ENCODE measurements at places on chromosomes 3 and 15. TPM values are rescaled to one million over a fixed set of nuclear protein-coding genes. Genes with fewer than 3 reads are reported as not detected.

Gene IGSF11
- total RNA-seq: 2.0 TPM

Gene LRRC2
- 0.11 TPM for total RNA-seq

Gene CPNE4
- not detected for total RNA-seq

Gene IL16
- total RNA-seq: 243 TPM

Gene OCA2
- total RNA-seq: not detected

Gene CSPG4
- not detected for total RNA-seq

DNA sequence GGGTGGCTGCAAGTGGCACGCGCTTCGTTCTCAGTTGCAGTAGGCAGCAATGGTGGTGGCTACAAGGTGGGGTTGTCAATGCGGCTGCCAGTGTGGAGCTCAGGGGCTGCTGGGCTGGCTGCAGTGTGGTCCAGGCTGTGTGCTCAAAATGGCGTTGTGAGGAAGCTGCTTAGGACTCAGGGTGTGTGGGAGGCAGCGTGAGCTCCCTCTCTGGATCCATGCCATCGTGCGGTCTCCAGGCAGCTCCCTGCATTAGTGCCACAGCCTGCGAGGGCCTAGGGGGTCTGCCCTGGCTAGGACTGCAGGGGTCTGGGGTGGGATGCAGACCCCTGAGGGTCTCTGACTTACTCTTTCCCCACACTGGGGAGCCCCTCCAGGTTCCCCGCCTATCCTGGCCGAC, 397.2 kb downstream of the OCA2 start:
- no peak overlapping the region for H3K27ac ChIP-seq
- DNase-seq: no peak

- H3K4me1 ChIP-seq: no peaks in the 10 kb centered on the region
- no peaks in the 10 kb centered on the region for H3K36me3 ChIP-seq
- H3K4me3 ChIP-seq: no peak overlapping the region
- DNase-seq: no peak
- H3K27me3 ChIP-seq: peaks cover 48% of the 10 kb centered on the region
- no peak overlapping the region for H3K27ac ChIP-seq
Observed at GRCh38 chr15:66844041-66844746, 142.2 kb downstream of the SMAD6 start.

- H3K36me3 ChIP-seq: peaks cover 55% of the 10 kb centered on the region
- no peaks in the 10 kb centered on the region for H3K27me3 ChIP-seq
- peaks cover 26% of the 10 kb centered on the region for H3K4me1 ChIP-seq
- peak overlapping the region; percentile 46 for H3K27ac ChIP-seq
- DNase-seq: no peak
Observed at GRCh38 chr15:41292521-41292920, 39.9 kb downstream of the OIP5 start.

- peak overlapping the region; percentile 95 for H3K27ac ChIP-seq
- peaks cover 11% of the 10 kb centered on the region for H3K36me3 ChIP-seq
- peaks cover 2% of the 10 kb centered on the region for H3K27me3 ChIP-seq
- H3K4me3 ChIP-seq: peak overlapping the region; percentile 62
- peaks cover 33% of the 10 kb centered on the region for H3K4me1 ChIP-seq
Observed at GRCh38 chr3:13890377-13891016, 10.6 kb upstream of the WNT7A start.

- H3K4me1 ChIP-seq: no peaks in the 10 kb centered on the region
- no peaks in the 10 kb centered on the region for H3K27me3 ChIP-seq
- no peak for DNase-seq
Observed at GRCh38 chr3:41943311-41943843, 18.5 kb downstream of the ULK4 start.

- peaks cover 7% of the 10 kb centered on the region for H3K36me3 ChIP-seq
- H3K4me3 ChIP-seq: no peak overlapping the region
- no peak overlapping the region for H3K27ac ChIP-seq
Observed at GRCh38 chr15:59280855-59281254, 74.2 kb downstream of the LDHAL6B start.

DNA sequence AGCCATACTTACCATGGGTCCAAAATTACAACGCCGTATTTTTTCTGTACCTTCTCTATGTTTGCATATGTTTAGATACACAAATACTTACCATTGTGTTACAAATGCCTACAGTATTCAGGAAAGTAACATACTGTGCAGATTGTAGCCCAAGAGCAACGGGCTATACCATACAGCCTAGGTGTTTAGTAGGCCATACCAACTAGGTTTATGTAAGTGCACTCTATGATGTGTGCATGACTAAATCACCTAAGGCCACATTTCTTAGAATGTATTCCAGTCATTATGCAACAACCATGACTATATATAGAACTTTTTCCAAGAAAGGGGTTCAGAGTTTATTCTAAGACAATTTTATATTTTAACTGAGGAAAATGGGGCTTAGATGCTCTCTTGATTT, 411.7 kb downstream of the MAGI1 start:
- DNase-seq: no peak
- no peaks in the 10 kb centered on the region for H3K4me1 ChIP-seq
- H3K27ac ChIP-seq: no peak overlapping the region
- no peak overlapping the region for H3K4me3 ChIP-seq
- no peaks in the 10 kb centered on the region for H3K36me3 ChIP-seq

GRCh38 chr3:189756582-189757078, 125.4 kb downstream of the TP63 start:
- no peaks in the 10 kb centered on the region for H3K27me3 ChIP-seq
- no peak overlapping the region for H3K4me3 ChIP-seq
- H3K4me1 ChIP-seq: no peaks in the 10 kb centered on the region

DNA sequence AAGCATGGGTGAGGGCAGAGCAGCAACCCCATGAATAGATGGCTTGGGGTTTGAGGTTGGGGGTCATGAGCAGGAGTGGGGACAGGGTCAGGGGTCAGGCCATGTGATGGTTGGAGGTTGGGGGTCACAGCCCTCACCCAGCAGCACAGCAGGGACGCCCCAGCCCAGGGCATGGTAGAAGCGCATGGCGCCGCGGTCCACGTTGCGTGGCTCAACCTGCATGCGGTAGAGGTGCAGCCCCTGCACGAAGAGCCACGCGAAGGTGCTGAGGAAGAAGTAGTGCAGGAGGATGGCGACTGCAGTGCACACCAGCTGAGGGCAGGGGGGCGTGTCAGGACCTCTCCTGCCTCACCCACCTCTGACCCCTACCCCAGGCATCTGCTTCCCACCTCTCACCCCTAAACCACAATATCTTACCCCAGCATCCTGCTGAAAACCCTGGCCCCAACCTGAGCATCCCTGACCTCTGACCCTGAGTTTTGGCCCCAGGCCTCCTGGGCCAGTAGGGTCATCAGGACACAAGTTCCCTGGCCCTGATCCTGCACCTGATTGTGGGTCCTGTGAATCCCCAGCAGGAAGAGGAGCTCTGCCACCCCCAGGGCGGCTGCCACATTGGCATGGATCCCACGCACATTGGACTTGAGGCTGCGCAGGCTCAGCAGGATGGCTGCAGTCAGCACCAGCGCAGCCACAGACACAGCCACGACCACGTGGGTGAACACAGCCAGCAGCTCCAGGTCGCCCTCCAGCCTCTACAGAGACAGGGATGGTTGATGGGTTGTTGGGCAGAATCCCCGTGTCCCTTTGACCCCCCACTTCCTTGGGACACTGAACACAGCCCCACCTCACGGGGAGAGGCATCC, 9.9 kb upstream of the SLC26A6 start:
- no peaks in the 10 kb centered on the region for H3K4me1 ChIP-seq
- H3K36me3 ChIP-seq: peaks cover 6% of the 10 kb centered on the region
- DNase-seq: no peak

GRCh38 chr3:179113903-179114302, 34.3 kb upstream of the PIK3CA start:
- H3K27me3 ChIP-seq: peaks cover 16% of the 10 kb centered on the region
- H3K36me3 ChIP-seq: no peaks in the 10 kb centered on the region
- H3K27ac ChIP-seq: no peak overlapping the region
- no peak overlapping the region for H3K4me3 ChIP-seq

DNA sequence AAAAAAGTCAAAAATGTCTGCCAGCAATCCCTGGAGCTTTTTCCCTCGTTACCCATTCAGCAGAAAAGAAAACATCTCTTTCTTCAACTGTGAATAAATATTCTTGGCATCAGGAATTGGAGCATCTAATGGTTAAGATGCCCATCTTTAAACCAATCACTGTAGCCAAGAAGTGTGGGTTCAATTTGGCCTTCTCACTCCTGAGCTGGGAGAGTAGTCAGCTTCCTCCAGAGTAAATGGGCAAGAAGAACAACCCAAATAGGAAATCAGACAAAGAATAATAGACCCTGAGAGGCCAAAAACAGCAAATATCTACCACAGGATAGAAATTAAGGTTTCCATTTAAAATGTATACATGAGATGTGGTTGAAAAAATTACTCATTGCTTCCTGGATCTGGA, 508.0 kb upstream of the MDFIC2 start:
- DNase-seq: no peak
- no peaks in the 10 kb centered on the region for H3K4me1 ChIP-seq
- H3K27me3 ChIP-seq: peaks cover 2% of the 10 kb centered on the region
- H3K27ac ChIP-seq: no peak overlapping the region
- no peaks in the 10 kb centered on the region for H3K36me3 ChIP-seq
- H3K4me3 ChIP-seq: no peak overlapping the region

- H3K27ac ChIP-seq: no peak overlapping the region
- H3K27me3 ChIP-seq: no peaks in the 10 kb centered on the region
- H3K4me3 ChIP-seq: no peak overlapping the region
- no peak for DNase-seq
Observed at GRCh38 chr3:132001036-132001435, 33.8 kb downstream of the CPNE4 start.

DNA sequence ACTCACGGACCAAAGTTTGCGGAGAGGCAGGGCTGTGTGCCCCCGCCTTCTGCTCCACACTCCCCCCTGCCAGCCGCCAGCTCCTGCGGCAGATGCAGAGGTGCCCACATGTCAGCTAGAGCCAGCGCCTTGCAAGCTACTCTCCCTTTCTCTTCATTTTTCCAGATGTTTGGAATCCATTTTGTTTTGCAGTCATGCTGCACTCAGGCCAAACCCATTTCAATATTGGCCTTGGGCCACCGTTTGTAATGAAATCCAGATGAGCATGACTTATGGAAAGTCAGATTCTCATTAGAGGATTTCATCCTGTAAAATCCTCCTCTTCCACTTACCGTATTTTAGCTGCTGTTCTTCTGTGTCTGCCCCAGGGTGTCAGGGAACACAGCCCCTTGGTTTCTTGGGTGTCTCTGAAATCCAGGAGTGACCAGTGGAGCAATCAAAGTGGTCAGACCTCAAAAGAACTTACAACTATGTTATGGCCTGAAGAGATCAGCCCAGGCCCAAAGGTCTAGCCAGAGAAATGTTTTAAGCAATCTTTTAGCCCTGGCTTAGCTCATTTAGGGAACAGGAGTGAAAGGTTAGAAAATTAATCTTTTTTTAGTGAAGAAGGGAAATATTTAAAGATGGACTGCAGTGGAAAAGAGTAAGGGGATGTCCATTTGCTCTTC, 65.8 kb downstream of the AAGAB start:
- H3K4me3 ChIP-seq: no peak overlapping the region
- H3K4me1 ChIP-seq: peaks cover 29% of the 10 kb centered on the region
- no peaks in the 10 kb centered on the region for H3K27me3 ChIP-seq
- no peak for DNase-seq
- H3K36me3 ChIP-seq: peaks cover 64% of the 10 kb centered on the region

DNA sequence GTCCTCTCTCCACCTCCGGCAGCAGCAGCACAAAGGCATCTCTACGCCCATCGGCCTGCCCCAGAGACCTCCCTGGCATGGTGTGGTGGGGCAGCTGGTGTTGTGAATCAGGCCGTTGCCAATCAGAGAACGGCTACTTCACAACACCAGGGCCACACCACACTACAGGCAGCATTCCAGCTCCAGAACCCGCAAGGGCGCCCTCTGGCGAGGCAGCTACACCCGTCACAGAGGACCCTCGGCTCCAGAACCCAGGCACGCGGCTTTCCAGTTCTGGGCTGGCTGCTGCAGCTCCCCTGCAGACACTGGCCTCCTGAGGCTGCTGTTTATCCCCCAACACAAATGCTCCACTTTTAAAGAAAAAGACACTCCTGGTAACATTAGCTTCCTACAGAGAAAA, 127.5 kb upstream of the TOPAZ1 start:
- H3K4me3 ChIP-seq: no peak overlapping the region
- no peak overlapping the region for H3K27ac ChIP-seq
- no peak for DNase-seq
- no peaks in the 10 kb centered on the region for H3K36me3 ChIP-seq
- H3K4me1 ChIP-seq: peaks cover 18% of the 10 kb centered on the region
- peaks cover 26% of the 10 kb centered on the region for H3K27me3 ChIP-seq

DNA sequence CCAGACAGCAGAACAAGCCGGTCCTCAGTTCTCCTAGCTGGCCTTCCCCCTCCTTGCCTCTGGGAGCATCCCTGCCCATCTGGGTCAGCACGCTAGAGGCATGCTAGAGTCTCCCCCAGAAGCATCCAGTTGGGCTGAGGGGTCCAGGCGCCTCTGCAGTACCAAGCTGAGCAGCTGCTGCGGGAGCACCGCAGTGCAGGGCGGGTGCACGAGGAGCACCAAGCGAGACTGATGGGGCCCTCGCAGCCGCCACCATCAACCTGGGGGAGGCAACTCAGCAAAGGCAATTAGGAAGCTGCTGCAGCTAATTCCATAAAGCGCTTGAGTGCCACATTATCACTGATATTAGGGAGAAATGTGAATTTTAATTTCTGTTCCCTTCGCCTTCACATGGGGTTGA, 12.4 kb downstream of the CACNA2D3 start:
- no peak overlapping the region for H3K4me3 ChIP-seq
- H3K36me3 ChIP-seq: no peaks in the 10 kb centered on the region
- H3K27ac ChIP-seq: no peak overlapping the region
- DNase-seq: no peak
- H3K4me1 ChIP-seq: no peaks in the 10 kb centered on the region

GRCh38 chr3:56998076-56998529, 62.4 kb upstream of the SPATA12 start:
- no peak overlapping the region for H3K27ac ChIP-seq
- no peaks in the 10 kb centered on the region for H3K36me3 ChIP-seq
- no peak for DNase-seq
- H3K4me3 ChIP-seq: no peak overlapping the region

GRCh38 chr3:123481071-123481470, 32.2 kb upstream of the ADCY5 start:
- peaks cover 9% of the 10 kb centered on the region for H3K27me3 ChIP-seq
- no peaks in the 10 kb centered on the region for H3K4me1 ChIP-seq
- no peak overlapping the region for H3K27ac ChIP-seq

GRCh38 chr3:2504912-2505311, 406.2 kb downstream of the CNTN4 start:
- no peak for DNase-seq
- no peak overlapping the region for H3K4me3 ChIP-seq
- H3K27me3 ChIP-seq: no peaks in the 10 kb centered on the region
- H3K27ac ChIP-seq: no peak overlapping the region

All from activated CD8-positive, alpha-beta T cell treated with anti-CD3 and anti-CD28 coated beads, Interleukin-2, amount 10 ng/mL, durations not matched to agents 7 days and 5 days (primary cell).